ENCODE measurements at places on chromosomes 6 and 20.

DNA sequence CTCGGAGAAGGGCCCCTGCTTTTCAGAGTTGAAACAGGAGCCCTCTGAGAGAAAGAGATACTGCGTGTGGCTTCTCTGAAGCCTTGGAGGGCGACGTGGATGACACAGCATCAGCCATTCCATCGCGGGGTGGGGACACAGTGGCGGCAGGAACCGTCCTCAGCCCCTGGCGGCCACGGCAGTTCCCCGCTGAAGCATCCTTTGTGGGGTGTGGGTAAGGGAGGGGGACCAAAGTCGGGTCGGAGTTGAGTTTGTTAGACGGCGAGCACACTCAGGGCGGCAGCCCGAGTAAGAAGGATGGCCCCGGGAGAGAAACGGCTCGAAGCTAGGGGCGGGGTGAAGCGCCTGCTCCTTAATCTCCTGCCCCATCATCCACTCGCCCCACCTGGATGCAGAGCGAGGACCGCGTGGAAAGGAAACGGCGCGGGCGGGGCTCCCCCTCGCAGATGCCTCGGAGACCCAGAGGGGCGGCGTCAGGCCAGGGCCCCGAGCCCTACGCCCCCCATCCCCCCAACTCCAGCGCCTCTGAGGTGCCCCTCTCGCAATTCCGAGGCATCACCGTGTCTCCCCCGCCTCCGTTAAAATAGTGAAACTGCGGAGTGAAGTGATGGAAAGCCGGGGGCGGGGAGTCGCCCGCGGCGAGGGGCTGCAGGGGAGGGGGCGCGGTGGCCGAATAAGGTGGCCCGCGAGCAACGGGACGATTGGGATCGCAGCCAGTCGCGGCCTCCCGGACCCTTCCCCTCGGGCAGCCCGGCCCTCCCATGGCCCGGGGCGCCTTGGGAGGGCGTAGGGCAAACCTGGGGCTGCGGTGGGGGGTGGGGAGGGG, 796 bp upstream of the RREB1 start:
- DNase-seq: peak; percentile 41

GRCh38 chr20:24754691-24755090, 194.4 kb upstream of the CST7 start:
- no peak for DNase-seq

- DNase-seq: peak; percentile 58
These were observed 26.3 kb upstream of the TFAP2A start for GRCh38 chr6:10441004-10441654.

- DNase-seq: no peak
These were observed 91.2 kb downstream of the LCA5 start for GRCh38 chr6:79446006-79446405.

DNA sequence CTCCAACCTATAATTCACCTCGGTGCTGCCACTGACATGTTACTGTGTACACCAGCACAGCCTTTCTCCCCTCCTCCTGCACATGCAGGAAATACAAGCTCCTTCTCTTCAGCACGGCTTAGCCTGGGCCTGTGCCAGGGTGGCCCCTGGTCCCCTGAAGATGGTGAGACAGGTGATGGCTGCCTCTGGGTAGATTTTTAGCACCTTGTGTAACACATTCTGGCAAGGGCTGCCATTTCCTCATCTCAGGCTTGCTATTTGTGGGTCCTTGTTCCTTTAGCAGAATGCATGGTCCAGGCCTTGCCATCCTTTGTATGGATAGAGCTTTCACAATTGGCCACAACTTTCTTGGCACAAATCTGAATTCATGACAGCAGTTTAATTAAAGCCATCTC, 151.3 kb downstream of the CDC5L start:
- DNase-seq: no peak

GRCh38 chr6:119669221-119669620, 319.7 kb upstream of the MAN1A1 start:
- DNase-seq: peak; percentile 1

GRCh38 chr20:382291-383115, 1.9 kb downstream of the TRIB3 start:
- no peak for DNase-seq

GRCh38 chr6:38493931-38494547, 145.7 kb downstream of the BTBD9 start:
- DNase-seq: peak; percentile 69

GRCh38 chr6:109282756-109283155, 99.5 kb downstream of the CD164 start:
- DNase-seq: no peak

GRCh38 chr20:44027343-44028002, 112.8 kb downstream of the TOX2 start:
- DNase-seq: no peak
